Stimulated activated naive CD8-positive, alpha-beta T cell treated with anti-CD3 and anti-CD28 coated beads, Interleukin-15, amount 100 ng/mL, for 72 hours (primary cell): ENCODE measurements at places on chromosomes 5 and 9.

- peak; percentile 71 for DNase-seq
Measured at GRCh38 chr9:104927912-104928740, at the start of gene ABCA1. Gene ABCA1 (minus strand): TSS chr9:104928155. CDS start chr9:104903679, 24,476 bp downstream.

DNA sequence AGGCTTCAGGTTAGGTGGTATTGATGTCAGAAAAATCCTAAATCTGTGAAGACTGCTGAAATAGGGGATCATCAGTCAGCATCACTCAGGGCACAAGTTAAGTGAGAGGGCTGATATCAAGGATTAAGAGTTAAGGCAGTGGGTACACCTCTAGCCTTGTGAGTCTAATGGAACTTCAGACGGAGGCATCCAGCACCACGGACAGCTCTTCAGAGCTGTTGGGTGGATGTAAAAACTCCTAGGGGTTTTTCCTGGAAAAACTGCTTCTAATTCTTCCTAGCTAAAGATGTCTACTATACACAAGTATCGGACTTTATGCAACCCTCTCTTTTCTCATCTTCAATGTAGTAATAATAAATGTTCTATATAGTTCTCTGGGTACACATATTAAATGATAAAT is 165.9 kb downstream of the SH3GL2 start:
- DNase-seq: no peak

GRCh38 chr5:61461926-61462325 is 129.9 kb downstream of the ZSWIM6 start:
- no peak for DNase-seq

- no peak for DNase-seq
Measured at GRCh38 chr5:158431369-158432029, 572.6 kb upstream of the CLINT1 start.

DNA sequence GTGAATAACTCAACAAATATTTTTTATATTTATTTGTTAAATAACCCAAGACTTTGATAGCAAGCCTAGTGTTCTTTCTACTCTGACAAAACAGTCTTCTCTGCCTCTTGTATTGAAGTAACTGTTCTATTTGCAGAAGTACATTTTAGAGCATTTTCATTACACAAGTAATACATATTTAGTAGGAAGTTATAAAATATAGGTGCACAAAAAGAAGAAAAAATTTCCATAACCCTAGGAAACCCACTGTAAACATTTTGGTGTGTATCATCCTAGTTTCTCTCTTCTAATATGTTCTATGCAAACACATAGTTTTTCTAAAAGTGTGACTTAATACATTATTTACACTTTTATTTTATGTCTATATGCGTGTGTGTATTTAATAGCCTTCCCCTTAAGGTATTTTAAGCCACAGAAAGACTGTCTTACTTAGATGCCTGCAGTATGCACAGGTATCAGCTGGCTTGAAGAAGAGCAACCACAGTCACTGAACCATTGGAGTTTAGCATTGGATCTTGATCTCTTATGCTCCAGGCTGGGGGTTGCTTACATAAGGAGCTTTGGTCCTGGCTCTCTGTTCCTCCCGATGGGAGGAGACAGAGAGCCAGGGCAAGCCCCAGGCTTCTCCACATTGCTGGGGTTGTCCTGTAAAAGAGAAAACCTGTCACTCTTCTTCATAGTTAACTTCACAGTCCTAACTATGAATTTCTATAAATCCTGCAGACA is 3.8 kb downstream of the SELENOP start:
- DNase-seq: no peak

- DNase-seq: no peak
Measured at GRCh38 chr5:65808251-65808741, 86.3 kb downstream of the NLN start.

DNA sequence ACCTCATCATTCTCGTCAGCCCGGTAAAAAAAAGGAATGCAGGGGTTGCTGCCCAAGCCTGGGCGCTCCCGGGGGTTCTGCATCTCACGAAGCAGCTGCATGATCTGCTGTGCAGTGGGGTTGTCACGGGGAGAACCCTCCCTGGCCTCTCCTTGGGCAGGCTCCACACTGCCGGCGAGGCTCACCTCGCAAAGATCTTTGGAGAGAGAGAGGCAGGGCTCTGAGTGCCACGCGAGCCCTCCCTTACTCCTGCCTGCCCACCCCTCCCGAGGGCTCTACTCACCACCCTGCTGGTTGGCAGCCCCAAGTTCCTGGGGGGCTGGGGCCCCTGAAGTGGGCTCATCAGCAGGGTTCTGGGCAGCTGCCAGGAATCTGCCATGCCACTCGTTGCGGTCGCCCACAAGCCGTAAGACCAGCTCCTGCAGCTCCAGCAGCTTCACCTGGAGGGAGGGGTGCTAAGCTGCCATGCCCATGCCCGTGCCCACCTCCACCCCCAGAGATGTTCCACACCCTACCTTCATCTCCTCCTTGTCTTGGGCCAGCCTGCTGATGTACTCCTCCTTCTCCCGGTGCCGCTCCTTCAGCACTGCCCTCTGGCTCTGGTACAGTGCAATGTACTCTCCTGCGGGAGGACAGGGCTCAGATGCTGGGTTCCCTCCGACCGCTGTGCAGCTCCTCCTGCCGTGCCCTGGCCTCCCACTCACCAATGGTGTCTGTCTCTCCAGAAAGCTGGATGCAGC is 18.6 kb downstream of the GOLGA2 start:
- no peak for DNase-seq

- no peak for DNase-seq
Measured at GRCh38 chr9:135488527-135488926, 8.9 kb downstream of the PPP1R26 start.

DNA sequence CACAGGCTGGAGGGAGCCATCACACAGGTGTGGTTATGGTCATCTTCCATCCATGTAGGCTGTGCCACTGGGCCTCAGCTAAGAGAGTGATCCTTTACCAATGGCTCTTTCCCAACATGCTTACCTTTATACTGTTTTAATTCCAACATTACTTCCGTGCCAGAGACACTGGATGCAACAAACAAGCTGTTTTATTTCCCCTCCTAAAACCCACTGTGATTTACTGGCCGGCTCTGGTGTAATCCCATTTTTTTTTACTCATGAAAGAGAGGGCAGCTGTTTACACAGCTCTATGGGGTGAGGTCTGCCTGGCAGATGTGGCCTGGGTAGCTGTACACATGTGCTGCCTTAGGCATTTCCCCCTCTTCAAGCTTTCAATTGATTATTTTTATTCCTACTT is 58.5 kb downstream of the MACROH2A1 start:
- no peak for DNase-seq

GRCh38 chr5:118544887-118545449 is 443.4 kb downstream of the DTWD2 start:
- no peak for DNase-seq

- DNase-seq: no peak
Measured at GRCh38 chr9:82721593-82721992, 341.3 kb downstream of the RASEF start.

DNA sequence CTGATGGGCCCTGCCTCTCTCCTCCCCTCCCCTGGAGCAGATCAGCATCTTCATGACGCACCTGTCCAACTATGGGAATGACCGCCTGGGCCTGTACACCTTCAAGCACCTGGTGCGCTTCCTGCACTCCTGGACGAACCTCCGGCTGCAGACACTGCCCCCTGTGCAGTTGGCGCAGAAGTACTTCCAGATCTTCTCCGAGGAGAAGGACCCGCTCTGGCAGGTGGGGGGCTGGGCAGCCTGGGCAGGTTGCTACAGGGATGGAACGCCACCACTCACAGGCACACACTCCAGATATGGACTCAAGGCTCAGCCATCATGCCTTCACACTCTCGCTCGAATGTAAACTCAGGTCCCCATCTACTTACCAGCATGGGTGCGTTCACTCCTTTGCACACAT is 32.1 kb downstream of the NDST1 start:
- no peak for DNase-seq

DNA sequence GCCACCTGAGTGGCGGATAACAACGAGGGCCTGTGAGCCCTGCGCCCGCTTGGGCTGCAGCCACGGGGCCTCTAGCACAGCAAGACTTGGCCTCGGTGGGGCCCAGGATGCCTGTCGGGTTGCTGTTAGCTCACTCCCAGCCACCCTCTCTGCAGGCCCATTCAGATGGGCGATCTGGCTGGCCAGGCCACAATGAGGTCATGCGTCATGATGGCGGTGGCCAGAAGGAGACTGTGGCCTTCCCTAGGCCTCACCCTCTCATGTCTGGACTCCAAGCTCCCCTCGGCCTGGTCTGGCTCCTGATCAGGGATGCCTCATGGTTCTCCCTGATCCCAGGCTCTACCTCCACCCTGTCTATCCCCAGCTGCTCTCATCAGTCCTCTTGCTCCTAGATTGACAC is 19.0 kb upstream of the TCOF1 start:
- no peak for DNase-seq

- peak; percentile 77 for DNase-seq
Measured at GRCh38 chr9:35748858-35749514, at the start of the genes GBA2 and RGP1. Gene GBA2 (minus strand): TSS chr9:35749228. CDS start chr9:35748704, 524 bp downstream. Gene RGP1 (plus strand): TSS chr9:35749287. CDS start chr9:35749756, 469 bp downstream.

GRCh38 chr5:14902826-14903560 is 31.4 kb upstream of the ANKH start:
- DNase-seq: no peak

GRCh38 chr5:79436821-79437220 is 77.1 kb downstream of the HOMER1 start:
- no peak for DNase-seq

DNA sequence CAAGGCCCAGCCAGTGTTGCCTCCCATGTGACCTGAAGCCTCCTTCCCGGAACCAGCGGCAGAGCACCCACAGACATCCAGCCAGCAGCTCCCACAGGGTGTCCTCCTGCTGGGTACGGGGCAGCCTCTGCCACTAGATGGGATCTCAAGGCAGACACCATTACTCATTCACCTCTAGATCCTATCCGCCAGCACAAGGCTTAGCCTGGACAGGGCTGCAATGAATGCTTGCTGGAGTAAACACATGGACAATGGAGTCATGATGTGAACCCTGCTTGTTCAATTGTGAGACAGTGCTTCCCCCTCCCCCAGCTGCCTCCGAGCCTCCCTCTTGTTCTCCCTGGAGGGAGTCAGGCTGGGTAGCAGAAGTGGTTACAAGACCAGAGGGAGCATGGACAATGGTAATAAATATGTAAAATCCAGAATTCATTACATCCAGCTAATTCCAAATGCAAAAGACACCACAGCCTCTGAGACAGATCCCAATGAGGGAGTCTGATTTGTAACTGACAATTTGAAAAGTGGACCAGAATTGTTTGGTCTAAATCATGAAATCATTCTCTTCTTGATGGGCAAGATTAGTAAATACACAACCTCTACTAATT is 132.0 kb downstream of the CRB2 start:
- no peak for DNase-seq

- DNase-seq: no peak
Measured at GRCh38 chr5:116626945-116627679, 52.5 kb upstream of the SEMA6A start.

GRCh38 chr5:89097103-89097502 is 214.1 kb upstream of the MEF2C start:
- no peak for DNase-seq

DNA sequence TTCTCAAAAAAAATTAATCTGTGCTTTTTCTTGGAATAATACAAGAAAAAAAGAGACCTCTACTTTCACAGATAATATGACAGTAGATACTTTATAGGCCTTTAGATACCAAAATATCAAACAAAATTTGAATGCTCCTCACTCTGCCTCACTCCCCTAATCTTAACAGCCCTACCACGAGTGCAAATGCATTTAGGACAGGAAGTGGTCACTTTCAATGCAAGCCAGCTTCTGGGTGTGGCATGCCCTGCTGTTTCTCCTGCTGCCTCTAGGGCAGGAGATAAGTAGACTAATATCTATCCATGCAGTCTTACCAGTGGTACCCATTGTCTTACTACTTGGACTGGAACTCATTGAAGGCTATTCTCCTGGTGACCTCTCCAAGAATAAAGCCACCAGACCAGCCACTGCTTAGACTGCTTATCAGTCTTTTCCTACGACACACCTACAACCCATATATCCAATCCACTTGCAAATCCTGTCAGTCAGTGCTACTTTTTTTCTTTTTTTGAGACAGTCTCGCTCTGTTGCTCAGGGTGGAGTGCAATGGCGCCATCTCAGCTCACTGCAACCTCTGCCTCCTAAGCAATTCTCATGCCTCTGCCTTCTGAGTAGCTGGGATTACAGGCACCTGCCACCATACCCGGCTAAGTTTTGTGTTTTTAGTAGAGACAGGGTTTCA is 23.0 kb downstream of the FRRS1L start:
- DNase-seq: peak; percentile 42

GRCh38 chr5:4216142-4216541 is 620.5 kb downstream of the IRX1 start:
- DNase-seq: no peak

GRCh38 chr5:176845392-176845713 is 35.0 kb downstream of the UNC5A start:
- no peak for DNase-seq

GRCh38 chr5:177432839-177433657 is 6.6 kb downstream of the GRK6 start:
- DNase-seq: no peak

DNA sequence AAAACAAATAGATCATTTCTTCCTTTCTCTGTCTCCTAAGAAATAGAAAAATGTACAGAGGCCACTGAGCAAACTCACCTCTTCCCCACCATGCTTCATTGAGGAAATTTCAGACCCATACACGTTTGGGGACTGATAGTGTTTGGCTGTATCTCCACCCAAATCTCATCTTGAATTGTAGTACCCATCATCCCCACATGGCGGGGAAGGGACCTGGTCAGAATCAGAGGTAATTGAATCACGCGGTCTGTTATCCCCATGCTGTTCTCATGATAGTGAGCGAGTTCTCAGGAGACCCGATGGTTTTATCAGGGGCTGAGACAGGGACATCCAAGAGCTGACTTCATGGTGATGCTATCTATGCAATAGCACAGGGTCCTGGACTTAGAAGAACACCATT is 1655.8 kb downstream of the MAT2B start:
- no peak for DNase-seq

DNA sequence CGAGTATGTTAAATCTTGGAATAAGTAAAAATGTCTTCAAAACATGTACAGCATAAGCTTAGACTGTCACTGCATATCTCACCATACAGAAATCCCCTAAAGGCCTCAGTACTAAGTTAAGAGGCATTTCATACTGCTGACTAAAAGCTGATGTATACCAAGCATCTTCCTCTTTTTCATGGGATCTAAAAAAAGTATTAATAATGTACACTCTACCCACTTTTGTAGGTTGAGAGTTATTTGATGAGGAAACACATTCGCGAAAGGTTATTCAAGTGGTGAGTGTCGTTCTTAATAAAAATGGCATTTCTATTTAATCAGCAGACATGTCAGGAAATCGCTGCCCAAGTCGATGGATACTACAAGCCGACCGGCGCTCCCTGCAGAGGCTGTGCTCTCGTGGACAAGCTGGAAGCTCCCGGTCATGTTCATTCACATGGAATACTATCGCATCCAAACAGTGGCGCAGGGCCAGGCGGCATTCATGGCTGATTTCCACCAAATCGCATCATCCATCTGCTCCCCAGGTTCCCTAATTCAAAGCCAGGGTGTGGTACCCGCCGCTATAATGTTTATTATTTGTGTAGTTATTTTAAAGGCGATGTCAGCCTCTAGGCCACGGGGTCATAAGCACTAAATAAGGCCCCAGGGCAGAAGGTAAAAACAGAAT is 724 bp downstream of the SGTB start:
- DNase-seq: no peak
